ENCODE measurements at places on chromosomes 11 and 22. TPM values are rescaled to one million over a fixed set of nuclear protein-coding genes. Genes with fewer than 3 reads are reported as not detected.

KDM2A gene
- 64.0 TPM for total RNA-seq

DNA sequence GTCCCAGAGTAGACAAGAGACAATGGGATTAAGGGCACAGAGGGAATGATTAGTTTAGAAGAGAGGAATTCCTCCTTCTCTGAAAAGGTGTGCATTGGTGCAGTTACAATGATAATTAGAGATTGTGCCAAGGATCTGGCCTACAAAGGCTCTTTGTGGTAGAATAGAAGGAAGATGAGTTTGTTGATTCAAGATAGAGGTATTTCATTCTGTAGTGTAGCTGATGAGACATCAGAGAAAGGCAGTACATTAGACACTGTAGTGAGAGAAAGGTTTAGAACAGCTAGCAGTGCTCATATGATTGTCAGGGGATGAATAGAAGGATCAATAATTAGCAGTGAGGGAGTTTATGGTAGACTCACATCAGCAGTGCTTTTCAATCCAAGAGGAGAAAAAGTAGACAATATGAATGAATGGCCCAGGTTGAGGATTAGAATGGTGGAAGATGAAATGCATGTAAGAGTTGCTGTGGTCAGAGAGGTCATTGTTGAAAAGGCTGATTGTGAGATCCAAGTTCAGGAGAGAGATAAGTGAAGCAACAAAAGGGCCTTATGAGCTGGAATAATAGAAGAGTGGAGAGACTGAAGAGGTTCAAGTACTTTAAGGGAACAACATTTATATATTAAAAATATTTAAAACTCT, 28.9 kb downstream of the SIK2 start:
- H3K27me3 ChIP-seq, result no peaks in the 10 kb centered on the region
- H3K4me1 ChIP-seq, result no peaks in the 10 kb centered on the region
- H3K36me3 ChIP-seq, result no peaks in the 10 kb centered on the region
- no peak overlapping the region for H3K4me3 ChIP-seq

DNA sequence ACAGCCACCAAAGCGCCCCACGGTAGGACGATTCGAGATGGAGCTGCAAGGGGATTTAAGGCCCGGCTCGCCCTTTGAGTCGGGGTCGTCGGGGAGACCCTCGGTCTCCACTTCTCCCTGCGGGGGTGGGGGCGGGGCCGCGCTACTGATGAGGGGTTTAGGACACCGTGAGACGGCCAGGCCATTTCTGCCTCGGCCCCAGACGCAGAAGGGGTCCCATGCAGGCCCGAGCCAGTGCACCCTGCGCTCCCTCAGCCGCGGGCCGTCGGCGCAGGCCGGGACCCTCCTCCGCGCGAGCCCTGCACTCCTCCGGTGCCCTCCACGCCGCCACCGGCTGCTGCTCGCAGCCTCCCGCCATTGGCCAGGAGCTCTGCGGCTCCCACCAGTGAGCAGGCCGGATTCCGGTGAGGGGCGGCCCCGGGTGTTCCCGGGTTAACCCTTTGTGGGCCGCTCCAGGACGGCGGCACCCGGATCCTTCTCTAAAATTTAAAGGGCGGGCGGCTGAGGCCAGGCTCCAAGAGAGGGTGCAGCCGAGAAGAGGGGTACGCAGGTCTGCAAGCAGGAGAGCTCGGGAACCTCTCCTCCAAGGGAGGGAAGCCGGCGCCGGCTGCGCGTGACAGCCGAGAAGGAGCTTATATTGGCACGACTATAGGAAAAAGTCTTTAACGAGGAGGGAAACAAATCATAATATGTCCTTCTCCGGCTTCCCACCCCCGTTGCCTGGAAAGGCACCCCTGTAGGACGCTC, 18.0 kb downstream of the CREB3L1 start:
- no peaks in the 10 kb centered on the region for H3K27me3 ChIP-seq
- H3K27ac ChIP-seq, result no peak overlapping the region
- no peaks in the 10 kb centered on the region for H3K36me3 ChIP-seq
- H3K4me3 ChIP-seq, result peak overlapping the region; percentile 8
- peak; percentile 90 for DNase-seq
- H3K4me1 ChIP-seq, result no peaks in the 10 kb centered on the region

KBTBD3 gene
- total RNA-seq, result 9.7 TPM

- no peaks in the 10 kb centered on the region for H3K27me3 ChIP-seq
- H3K36me3 ChIP-seq, result no peaks in the 10 kb centered on the region
- no peaks in the 10 kb centered on the region for H3K4me1 ChIP-seq
- peak; percentile 79 for DNase-seq
- H3K4me3 ChIP-seq, result no peak overlapping the region
- no peak overlapping the region for H3K27ac ChIP-seq
These were observed 34.4 kb upstream of the TRIM29 start for GRCh38 chr11:120172054-120172911.

DNA sequence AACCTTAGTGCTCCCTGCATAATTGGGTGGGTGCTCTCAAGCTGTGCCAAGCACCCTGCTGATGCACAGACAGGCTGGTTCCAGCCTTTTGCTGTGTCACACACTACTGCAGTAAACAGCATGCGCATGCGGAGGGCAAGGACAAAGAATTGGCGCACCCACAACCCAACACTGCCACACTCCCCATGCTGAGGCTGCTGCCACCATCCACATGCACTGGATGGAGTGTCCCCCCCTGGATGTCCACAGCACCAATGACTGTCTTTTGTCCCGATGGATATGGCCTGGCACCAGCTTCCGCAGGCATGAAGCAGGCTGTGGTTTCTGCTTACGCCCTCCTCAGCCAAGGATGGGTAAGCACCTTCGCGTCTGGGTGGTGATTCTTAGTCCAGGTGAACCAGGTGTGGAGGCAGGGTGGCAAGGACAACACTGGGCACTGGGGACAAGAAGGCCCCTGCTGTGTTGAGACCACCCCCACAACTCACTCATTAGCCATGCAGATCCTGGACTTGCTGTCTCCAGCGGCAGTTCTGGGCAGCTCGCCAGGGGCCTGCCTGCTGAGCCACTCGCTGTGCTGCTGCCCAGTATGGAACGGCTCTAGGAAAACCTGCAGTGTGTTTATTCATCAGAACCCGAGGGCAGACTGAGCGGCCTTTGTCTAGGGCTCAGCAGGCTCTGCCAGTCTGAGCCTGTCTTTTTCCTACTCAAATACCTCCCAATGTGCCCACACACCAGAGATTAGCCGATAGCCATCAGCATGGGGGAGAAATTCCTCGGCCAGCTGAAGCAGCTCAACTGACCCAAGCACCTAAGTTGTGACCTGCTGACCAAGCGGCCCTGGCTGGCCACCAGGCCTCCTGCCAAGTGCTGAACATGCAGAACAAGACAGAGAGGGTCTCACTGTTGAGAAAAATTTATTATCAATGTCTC, 8.2 kb upstream of the NAP1L4 start:
- no peaks in the 10 kb centered on the region for H3K4me1 ChIP-seq
- H3K36me3 ChIP-seq, result no peaks in the 10 kb centered on the region
- peak overlapping the region; percentile 70 for H3K27ac ChIP-seq
- DNase-seq, result peak; percentile 78

DNA sequence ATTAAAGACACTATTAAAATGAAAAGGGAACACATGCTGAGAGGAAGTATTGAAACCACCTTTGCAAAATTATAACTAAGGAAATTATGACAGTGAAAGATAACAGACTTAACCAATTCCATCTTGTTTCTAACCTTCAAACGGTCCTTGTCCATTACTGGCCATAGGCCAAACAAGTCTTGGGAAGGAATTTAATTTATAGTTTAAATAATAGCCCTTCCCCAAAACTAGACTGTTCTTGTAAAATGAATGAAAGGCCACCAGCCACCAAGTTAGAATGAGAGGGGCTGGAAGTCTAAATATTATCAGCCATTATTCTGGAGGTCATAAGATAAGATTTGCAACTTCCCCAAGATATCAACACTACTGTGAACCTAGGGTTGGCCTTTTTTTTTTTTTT, 1.8 kb upstream of the TALDO1 start:
- no peaks in the 10 kb centered on the region for H3K27me3 ChIP-seq
- no peaks in the 10 kb centered on the region for H3K4me1 ChIP-seq
- no peaks in the 10 kb centered on the region for H3K36me3 ChIP-seq
- no peak for DNase-seq
- H3K27ac ChIP-seq, result no peak overlapping the region

OR10D3 gene
- total RNA-seq, result not detected

SCGB1C1 gene
- total RNA-seq, result not detected

- no peak for DNase-seq
- no peak overlapping the region for H3K27ac ChIP-seq
- no peaks in the 10 kb centered on the region for H3K36me3 ChIP-seq
- no peaks in the 10 kb centered on the region for H3K4me1 ChIP-seq
These were observed 86.8 kb upstream of the CRTAM start for GRCh38 chr11:122751292-122752070.

INSC gene
- total RNA-seq, result 1.3 TPM

- DNase-seq, result peak; percentile 87
- peak within 1 kb of the TSS; percentile 54 for H3K27ac ChIP-seq
- no peaks in the 10 kb centered on the region for H3K36me3 ChIP-seq
- H3K4me3 ChIP-seq, result peak within 1 kb of the TSS; percentile 86
- no peaks in the 10 kb centered on the region for H3K27me3 ChIP-seq
These were observed at the start of gene OSBPL5 for GRCh38 chr11:3165152-3165705. TSS of gene OSBPL5 (minus strand) at chr11:3165310. CDS start at chr11:3129148, 36,162 bp downstream.

- H3K27ac ChIP-seq, result no peak overlapping the region
- H3K4me3 ChIP-seq, result no peak overlapping the region
- no peak for DNase-seq
- H3K4me1 ChIP-seq, result no peaks in the 10 kb centered on the region
These were observed 21.3 kb downstream of the OR4D9 start for GRCh38 chr11:59532620-59533019.

WNT11 gene
- 7.4 TPM for total RNA-seq

HTR3B gene
- total RNA-seq, result not detected

GRCh38 chr11:46489656-46490560, 98.3 kb upstream of the CHRM4 start:
- DNase-seq, result no peak
- H3K36me3 ChIP-seq, result peaks cover 5% of the 10 kb centered on the region
- H3K4me3 ChIP-seq, result no peak overlapping the region
- no peaks in the 10 kb centered on the region for H3K27me3 ChIP-seq
- peaks cover 4% of the 10 kb centered on the region for H3K4me1 ChIP-seq

DNA sequence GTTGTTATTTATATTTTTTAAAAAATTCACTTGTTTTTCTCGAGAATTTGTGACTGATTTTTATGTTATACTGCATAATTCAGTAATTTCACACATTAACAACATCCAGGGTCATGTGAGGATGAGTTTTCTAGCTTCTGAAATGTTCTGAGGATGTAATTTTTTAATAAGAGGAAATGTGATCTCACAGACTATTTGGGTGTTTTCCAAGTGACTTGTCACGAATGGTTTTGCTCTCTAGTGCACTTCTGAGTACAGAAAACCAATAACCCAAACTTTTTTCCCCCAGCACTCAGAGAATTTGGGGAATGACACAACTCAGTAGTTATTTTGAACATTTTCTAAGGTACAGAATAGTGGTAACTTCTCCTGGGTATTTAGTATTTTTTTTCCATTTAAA, 821.1 kb upstream of the ARHGAP42 start:
- no peaks in the 10 kb centered on the region for H3K27me3 ChIP-seq
- H3K36me3 ChIP-seq, result no peaks in the 10 kb centered on the region
- no peak for DNase-seq
- no peaks in the 10 kb centered on the region for H3K4me1 ChIP-seq

DNA sequence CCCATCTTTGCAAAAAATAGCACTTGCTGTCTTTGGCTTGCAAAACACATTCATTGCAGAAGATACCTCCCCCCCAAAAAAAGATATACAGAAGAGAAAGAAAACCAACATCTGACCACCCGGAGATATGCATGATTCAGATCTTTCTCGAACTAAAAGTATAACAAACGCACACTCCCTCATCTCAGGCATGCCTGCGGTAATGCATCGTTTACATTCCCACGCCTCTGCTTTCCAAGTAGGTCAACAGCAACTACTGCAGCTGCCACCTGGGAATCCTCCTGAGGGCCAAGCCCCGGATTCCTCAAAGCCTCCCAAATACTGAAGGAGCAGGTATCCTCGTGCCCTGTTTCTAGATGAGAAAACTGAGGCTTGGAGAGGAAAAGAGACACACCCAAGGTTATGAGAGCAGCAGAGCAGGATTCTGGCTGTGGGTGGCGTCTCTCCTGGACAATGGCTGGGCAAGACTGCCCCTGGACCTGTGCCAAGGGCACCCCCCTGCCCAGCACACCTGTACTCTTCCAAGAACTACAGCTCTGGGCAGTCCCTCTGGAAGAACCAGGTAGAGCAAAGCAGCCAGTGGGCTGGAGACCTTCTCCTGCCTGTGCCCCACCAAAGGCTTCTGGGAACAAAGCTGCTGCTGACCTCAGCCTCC, 38.1 kb downstream of the NUP50 start:
- no peaks in the 10 kb centered on the region for H3K27me3 ChIP-seq
- DNase-seq, result no peak
- H3K27ac ChIP-seq, result no peak overlapping the region
- no peaks in the 10 kb centered on the region for H3K4me1 ChIP-seq
- H3K4me3 ChIP-seq, result no peak overlapping the region

DNA sequence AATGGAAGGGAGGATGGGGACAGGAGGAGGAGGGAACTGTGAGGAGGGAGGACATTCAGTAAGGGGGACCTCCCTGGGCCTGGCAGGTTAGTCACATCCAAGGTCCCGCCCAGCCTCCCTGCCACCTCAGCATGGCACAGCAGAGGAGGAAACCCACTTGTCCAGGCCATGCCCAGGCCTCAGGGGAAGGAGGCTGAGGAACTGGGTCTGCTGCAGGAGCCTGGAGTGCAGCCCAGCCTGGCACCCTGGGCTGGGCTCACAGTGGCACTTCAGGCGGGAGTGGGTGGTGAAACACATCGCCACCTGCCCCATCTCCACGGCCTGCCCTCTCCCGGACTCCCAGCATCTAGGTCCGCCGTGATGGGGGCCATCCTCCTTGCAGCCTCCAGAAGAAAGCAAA, 17.2 kb upstream of the KLHL35 start:
- DNase-seq, result no peak
- H3K4me1 ChIP-seq, result no peaks in the 10 kb centered on the region
- H3K36me3 ChIP-seq, result no peaks in the 10 kb centered on the region

HEPHL1 gene
- total RNA-seq, result 0.06 TPM

DNA sequence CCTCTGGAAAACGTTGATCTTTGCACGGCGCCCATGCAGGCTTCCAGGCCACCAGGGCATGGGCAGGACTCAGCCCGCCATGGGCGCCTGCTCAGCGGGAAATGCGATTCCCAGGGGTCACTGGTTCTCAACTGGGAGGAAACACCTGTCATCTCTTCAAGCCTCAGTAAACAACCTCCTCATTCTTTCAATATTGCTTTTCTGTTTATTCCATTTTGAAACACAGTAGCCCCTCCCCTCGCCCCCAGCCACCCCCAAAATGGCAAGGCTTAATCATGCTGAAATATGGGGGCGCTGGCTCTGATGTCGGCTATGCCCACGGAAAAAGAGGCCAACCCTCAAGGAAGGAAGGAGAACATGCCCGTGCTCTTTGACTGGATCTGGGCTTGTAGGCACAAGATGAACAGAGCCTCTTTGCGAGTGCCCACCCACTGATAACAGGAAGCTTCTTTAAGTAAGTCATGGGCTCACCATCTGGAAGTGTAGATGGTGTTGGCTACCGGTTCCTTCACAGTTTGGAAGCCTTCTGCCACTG, 594 bp upstream of the POU2AF1 start:
- no peak for DNase-seq
- no peaks in the 10 kb centered on the region for H3K27me3 ChIP-seq
- no peaks in the 10 kb centered on the region for H3K4me1 ChIP-seq
- no peak overlapping the region for H3K4me3 ChIP-seq
- no peak overlapping the region for H3K27ac ChIP-seq

GRCh38 chr11:8100158-8100557, 19.1 kb downstream of the TUB start:
- no peak overlapping the region for H3K4me3 ChIP-seq
- peaks cover 4% of the 10 kb centered on the region for H3K36me3 ChIP-seq
- H3K27ac ChIP-seq, result no peak overlapping the region
- no peak for DNase-seq
- no peaks in the 10 kb centered on the region for H3K27me3 ChIP-seq

Measured in aorta (tissue), 5 donors.